HCEC 1CT (cell line): ENCODE measurements at places on chromosomes 2 and 18.

GRCh38 chr18:7748251-7749007, 181.3 kb downstream of the PTPRM start:
- no peak for DNase-seq

- no peak for DNase-seq
These were observed 20.7 kb downstream of the RAMP1 start for GRCh38 chr2:237879991-237880560.

- DNase-seq, result no peak
These were observed 274.5 kb downstream of the DSEL start for GRCh38 chr18:67242001-67242400.

- no peak for DNase-seq
These were observed 349.0 kb upstream of the PKDCC start for GRCh38 chr2:41698678-41699422.

DNA sequence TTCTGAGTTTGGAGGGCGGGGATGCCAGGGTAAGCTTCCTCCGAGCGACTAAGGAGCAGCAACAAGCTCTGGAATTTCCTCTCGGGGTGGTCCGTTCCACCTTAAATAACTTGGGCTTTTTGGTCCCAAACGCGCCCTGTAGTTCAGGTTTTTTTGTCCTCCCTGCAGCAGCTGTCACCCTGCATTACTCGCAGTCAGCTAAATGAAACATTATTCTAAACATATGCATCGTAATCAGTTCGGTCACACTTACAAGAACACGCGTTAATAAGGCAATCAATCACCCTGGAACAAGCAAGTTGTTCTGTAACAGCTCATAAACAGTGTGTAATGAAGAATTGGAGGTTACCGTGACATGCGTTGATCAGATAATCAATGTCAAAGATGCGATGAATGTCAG, 8.3 kb downstream of the EVX2 start:
- DNase-seq, result no peak

- no peak for DNase-seq
These were observed 668.2 kb upstream of the PKDCC start for GRCh38 chr2:41379496-41380221.

DNA sequence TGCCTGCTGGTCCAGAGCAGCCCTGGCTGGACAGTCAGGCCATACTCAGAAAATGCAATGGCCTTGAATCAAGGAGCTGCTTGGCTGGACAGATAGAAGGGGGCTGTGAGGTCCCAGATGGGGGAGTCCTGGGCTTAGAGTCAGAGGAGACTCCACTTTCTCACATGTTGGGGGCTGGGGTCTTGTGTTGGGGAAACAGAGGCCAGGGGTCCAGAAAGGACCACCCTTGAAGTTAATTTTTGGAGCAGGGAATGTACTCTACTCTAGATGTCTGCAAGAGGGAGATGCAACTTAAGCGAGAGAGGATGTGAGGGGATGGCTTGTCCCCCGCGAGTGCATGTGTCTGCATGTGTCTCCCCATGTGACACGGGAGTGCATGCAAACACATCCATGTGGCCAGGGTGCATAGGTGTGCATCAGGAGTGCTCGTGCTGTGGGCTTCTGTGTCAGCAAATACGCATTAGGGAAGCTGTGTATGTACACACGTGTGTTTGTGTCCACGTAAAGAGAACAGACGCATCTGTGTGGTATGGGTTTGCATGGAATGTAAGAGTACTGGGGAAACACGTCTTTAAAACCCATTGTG, 303.2 kb downstream of the MYCN start:
- no peak for DNase-seq

- DNase-seq, result no peak
These were observed 259.1 kb downstream of the PRKCE start for GRCh38 chr2:45910473-45911060.

DNA sequence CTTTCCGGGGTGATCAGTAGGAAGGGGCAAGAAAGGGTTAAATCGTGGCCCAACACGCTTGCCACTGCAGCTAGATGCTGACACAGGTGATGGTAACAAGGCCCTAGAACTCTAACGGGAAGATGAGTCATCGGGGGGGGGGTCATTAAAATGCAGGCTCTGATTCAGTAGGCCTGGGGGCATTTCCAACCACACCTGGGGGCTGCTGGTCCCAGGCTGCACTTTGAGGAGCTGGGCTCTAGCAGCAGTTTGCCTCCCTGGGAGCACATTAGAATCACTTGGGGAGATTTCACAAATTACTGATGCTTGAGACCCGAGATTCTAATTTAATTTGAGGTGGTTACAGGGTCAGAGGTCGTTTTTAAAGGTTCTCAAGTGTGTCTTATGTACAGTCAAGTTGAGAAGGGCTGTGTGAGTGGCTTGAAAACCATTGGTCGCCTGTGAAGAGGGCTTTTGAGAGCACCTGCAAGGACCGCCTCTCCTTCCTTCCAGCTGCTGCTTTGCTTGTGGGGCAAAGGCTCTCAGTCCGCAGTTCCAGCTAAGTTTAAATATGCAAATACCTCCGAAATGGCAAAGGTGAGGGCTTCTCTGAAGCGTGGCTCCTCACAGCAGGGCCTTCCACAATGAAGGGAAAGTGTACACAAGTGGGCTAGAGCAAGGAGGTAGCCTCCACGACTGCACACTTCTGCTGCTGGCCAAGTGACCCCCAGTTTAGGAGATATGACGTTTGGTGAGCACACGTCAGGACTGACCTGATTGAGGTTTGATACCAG, 128.0 kb upstream of the MSH6 start:
- DNase-seq, result no peak

GRCh38 chr18:44495151-44495550, 185.5 kb upstream of the SETBP1 start:
- DNase-seq, result no peak
